ENCODE measurements at places on chromosomes 16 and 17. TPM values are rescaled to one million over a fixed set of nuclear protein-coding genes. Genes with fewer than 3 reads are reported as not detected.
A peak's percentile ranks its signal among the peaks of the same experiment; 100 is the strongest.

- peak overlapping the region; percentile 50 for H3K27ac ChIP-seq
- no peak overlapping the region for H3K4me3 ChIP-seq
- DNase-seq, result peak; percentile 84
- no peaks in the 10 kb centered on the region for H3K36me3 ChIP-seq
These were observed 43.2 kb upstream of the PABPN1L start for GRCh38 chr16:88909431-88910210.

DNA sequence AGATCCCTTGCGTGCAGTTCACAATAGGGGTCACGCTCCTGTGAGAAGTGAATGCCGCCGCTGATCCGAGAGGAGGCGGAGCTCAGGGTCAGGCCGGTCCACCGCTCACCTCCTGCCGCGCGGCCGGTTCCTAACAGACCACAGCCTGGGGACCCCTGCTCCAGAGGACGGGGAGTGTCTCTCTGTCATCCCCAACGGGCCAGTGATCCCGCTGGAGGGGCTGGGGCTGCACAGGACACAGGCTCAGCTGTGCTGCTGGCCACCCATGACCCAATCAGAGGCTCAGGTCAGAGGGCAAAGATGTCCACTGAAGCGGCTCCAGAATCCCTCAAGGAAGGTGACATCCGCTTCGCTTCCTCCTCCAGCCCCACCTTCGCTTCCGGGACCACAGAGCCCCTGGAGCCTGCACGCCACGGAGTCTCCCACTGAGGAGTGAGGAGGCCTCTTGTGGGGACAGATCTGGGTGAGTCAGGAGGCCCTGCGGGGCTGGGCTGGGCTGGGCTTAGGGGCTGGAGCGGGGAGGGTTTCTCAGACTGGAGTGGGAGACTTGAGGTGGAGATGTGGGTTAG lies 115.4 kb downstream of the METRNL start:
- H3K36me3 ChIP-seq, result no peaks in the 10 kb centered on the region
- H3K27me3 ChIP-seq, result no peaks in the 10 kb centered on the region
- no peaks in the 10 kb centered on the region for H3K4me1 ChIP-seq
- no peak overlapping the region for H3K27ac ChIP-seq
- DNase-seq, result no peak

GRCh38 chr16:71201054-71201453 lies 29.5 kb downstream of the HYDIN start:
- no peak overlapping the region for H3K4me3 ChIP-seq
- no peak for DNase-seq
- H3K36me3 ChIP-seq, result no peaks in the 10 kb centered on the region
- H3K4me1 ChIP-seq, result peaks cover 4% of the 10 kb centered on the region

GRCh38 chr17:39674702-39675389 lies 6.6 kb downstream of the PNMT start:
- H3K27ac ChIP-seq, result peak overlapping the region; percentile 68
- H3K4me3 ChIP-seq, result no peak overlapping the region
- H3K4me1 ChIP-seq, result no peaks in the 10 kb centered on the region
- DNase-seq, result peak; percentile 68
- no peaks in the 10 kb centered on the region for H3K36me3 ChIP-seq
- H3K27me3 ChIP-seq, result no peaks in the 10 kb centered on the region

DNA sequence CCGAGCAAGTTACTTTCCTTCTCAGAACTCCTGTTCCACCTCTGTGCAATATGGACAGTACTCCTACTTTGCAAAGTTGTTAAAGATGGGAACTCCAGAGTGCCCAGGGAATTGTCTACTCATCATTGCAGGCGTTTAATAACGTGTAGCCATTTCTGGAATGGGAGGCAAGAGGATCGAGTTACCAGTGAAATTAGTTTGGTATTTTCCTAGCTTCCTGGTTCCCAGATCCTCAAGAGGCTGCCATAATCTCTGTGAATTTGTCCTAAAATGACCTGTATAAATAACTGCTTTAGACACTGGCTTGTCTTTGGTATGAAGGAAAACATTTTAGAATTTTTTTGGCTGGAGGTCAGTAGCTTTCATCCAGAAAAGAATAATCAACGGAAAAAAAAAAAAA lies 27.7 kb downstream of the WWOX start:
- no peak overlapping the region for H3K4me3 ChIP-seq
- no peak for DNase-seq

- H3K4me1 ChIP-seq, result peaks cover 20% of the 10 kb centered on the region
- H3K4me3 ChIP-seq, result no peak overlapping the region
- peak overlapping the region; percentile 93 for H3K27ac ChIP-seq
- DNase-seq, result peak; percentile 65
These were observed 2.0 kb downstream of the GPT2 start for GRCh38 chr16:46885960-46886763.

DNA sequence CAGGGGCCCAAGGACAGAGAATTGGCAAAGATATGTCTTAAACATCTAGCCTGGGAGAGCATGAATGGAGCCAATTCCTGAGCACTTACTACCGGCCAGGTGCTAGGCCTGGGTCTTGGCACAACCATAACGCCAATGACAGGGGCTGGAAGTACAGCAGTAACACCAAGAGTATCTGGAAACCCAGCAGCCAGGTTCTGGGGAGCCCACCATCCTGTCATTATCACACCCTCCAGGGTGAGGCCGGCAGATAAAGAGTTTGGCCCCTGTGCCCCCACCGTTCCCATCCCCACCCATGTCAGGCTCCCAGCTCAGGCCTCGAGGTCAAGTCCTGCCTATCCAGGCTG lies 508 bp upstream of the TMC8 start:
- no peak overlapping the region for H3K27ac ChIP-seq
- no peak for DNase-seq
- no peaks in the 10 kb centered on the region for H3K27me3 ChIP-seq
- H3K36me3 ChIP-seq, result no peaks in the 10 kb centered on the region
- H3K4me1 ChIP-seq, result peaks cover 8% of the 10 kb centered on the region

DNA sequence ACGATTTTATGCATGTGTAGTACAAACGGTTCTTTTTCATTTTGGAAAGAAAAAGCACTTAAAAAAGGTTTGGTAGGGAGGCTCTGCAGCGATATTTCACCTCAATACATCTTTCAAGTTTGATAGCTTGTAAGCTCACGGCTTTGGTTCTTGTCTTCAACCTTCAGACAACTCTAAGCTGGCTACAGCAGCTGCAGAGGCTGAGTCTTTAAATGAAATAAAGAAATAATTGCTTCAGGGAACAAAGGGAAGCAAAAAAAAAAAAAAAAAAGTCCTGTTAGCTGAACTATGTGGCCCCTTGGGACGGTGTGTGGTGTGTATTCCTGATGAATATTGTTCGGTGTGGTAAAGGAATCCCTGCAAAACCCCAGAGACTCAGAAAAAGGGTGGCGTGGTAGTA lies 265.1 kb downstream of the NTN1 start:
- H3K4me3 ChIP-seq, result no peak overlapping the region
- H3K27ac ChIP-seq, result no peak overlapping the region
- H3K36me3 ChIP-seq, result no peaks in the 10 kb centered on the region
- no peaks in the 10 kb centered on the region for H3K4me1 ChIP-seq
- H3K27me3 ChIP-seq, result no peaks in the 10 kb centered on the region

GRCh38 chr17:81171941-81172340 lies 5.9 kb upstream of the AATK start:
- H3K27me3 ChIP-seq, result no peaks in the 10 kb centered on the region
- no peaks in the 10 kb centered on the region for H3K4me1 ChIP-seq
- H3K27ac ChIP-seq, result no peak overlapping the region
- H3K4me3 ChIP-seq, result no peak overlapping the region
- no peaks in the 10 kb centered on the region for H3K36me3 ChIP-seq
- no peak for DNase-seq

GRCh38 chr16:23134274-23134673 lies 15.0 kb downstream of the USP31 start:
- no peaks in the 10 kb centered on the region for H3K4me1 ChIP-seq
- no peak overlapping the region for H3K4me3 ChIP-seq
- H3K36me3 ChIP-seq, result no peaks in the 10 kb centered on the region

DNA sequence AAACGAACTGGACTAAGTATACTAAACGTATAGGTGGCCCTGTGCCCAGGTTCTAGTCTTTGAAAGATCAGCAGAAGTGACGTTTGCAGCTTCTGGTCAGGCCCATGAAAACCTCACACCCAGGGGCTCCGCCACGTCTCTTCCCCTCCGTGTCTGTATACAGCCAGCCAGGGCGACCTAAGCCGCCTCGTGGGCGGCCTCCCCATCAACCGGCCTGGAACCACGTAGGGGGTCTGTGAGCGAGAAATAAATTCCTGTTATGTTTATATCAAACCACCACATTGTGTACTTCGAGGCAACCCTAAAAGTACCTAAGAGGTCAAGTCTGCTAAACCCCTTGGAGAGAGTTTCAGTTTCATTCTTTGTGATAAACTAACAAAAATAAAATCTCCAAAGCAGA lies 6.8 kb downstream of the TK1 start:
- no peak overlapping the region for H3K27ac ChIP-seq
- no peak for DNase-seq
- no peak overlapping the region for H3K4me3 ChIP-seq
- no peaks in the 10 kb centered on the region for H3K36me3 ChIP-seq

- H3K27ac ChIP-seq, result no peak overlapping the region
- H3K27me3 ChIP-seq, result no peaks in the 10 kb centered on the region
- H3K36me3 ChIP-seq, result peaks cover 9% of the 10 kb centered on the region
- H3K4me1 ChIP-seq, result no peaks in the 10 kb centered on the region
- no peak for DNase-seq
- H3K4me3 ChIP-seq, result no peak overlapping the region
These were observed 42.6 kb upstream of the CHMP6 start for GRCh38 chr17:80948976-80949450.

GRCh38 chr17:49266233-49266632 lies 35.6 kb upstream of the PHOSPHO1 start:
- no peaks in the 10 kb centered on the region for H3K4me1 ChIP-seq
- no peaks in the 10 kb centered on the region for H3K27me3 ChIP-seq
- H3K36me3 ChIP-seq, result no peaks in the 10 kb centered on the region

DNA sequence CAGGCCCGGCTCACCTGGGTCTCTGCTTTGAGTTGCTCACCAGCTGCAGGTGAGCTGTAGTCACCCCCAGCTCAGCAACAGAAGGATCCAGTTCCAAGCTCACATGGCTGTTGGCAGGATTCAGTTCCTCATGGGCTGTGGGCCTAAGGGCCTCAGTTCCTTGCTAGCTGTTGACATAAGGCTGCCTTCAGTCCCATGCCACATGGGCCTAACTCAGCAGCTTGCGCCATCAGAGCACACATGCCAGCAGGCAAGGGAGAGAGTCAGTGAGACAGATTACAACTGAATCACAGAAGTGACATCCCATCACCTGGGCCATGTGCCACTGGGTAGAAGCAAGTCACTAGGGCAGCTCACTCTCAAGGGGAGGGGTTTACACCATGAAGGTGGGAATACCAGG lies 24.7 kb downstream of the PSMD7 start:
- H3K36me3 ChIP-seq, result no peaks in the 10 kb centered on the region
- H3K27ac ChIP-seq, result peak overlapping the region; percentile 33
- no peak overlapping the region for H3K4me3 ChIP-seq
- peaks cover 11% of the 10 kb centered on the region for H3K4me1 ChIP-seq
- H3K27me3 ChIP-seq, result no peaks in the 10 kb centered on the region
- no peak for DNase-seq

DNA sequence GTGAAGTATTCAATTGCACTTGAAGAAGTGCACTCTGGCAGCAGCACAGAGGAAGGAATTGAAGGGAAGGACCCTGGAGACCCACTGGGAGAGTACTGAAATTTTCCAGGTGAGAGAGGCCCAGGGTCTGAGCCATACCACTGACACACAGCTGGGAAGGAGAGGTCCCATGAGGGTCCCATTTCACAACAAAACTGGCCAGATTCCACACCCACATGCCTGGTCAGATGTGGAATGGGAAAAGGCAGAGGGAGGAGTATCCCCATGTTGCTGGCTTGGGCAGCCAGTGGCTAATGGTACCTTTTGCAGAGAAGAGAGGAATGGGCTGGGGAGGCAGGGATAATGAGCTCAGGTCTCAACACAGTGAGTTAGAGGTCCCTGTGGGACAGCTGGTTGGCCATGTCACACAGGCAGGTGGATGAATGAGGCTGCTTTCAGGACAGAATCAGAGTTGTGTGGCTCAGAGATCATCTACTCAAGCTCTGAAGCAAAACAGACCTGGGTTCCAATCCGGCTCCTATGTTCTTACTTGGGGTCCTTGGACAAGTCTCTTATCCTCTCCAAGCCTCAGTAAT lies 26.2 kb upstream of the NGFR start:
- no peak overlapping the region for H3K27ac ChIP-seq
- H3K4me1 ChIP-seq, result no peaks in the 10 kb centered on the region
- no peaks in the 10 kb centered on the region for H3K36me3 ChIP-seq

- H3K4me3 ChIP-seq, result no peak overlapping the region
- no peak overlapping the region for H3K27ac ChIP-seq
- no peaks in the 10 kb centered on the region for H3K27me3 ChIP-seq
- no peaks in the 10 kb centered on the region for H3K36me3 ChIP-seq
- no peak for DNase-seq
These were observed 372.7 kb downstream of the SLC39A11 start for GRCh38 chr17:72719578-72720493.

- no peaks in the 10 kb centered on the region for H3K36me3 ChIP-seq
- DNase-seq, result no peak
- H3K27me3 ChIP-seq, result peaks cover 16% of the 10 kb centered on the region
- peak overlapping the region; percentile 32 for H3K4me3 ChIP-seq
- H3K27ac ChIP-seq, result no peak overlapping the region
These were observed 3.6 kb upstream of the HS3ST3B1 start for GRCh38 chr17:14297161-14297851.

- no peak overlapping the region for H3K27ac ChIP-seq
- no peaks in the 10 kb centered on the region for H3K27me3 ChIP-seq
- DNase-seq, result no peak
- H3K36me3 ChIP-seq, result no peaks in the 10 kb centered on the region
- no peaks in the 10 kb centered on the region for H3K4me1 ChIP-seq
- H3K4me3 ChIP-seq, result no peak overlapping the region
These were observed 13.1 kb downstream of the FMNL1 start for GRCh38 chr17:45234641-45235415.

GRCh38 chr17:59427425-59427921 lies 96.0 kb downstream of the YPEL2 start:
- no peaks in the 10 kb centered on the region for H3K36me3 ChIP-seq
- peaks cover 50% of the 10 kb centered on the region for H3K4me1 ChIP-seq
- H3K27me3 ChIP-seq, result no peaks in the 10 kb centered on the region
- H3K27ac ChIP-seq, result no peak overlapping the region
- no peak for DNase-seq

- H3K27ac ChIP-seq, result no peak overlapping the region
- H3K4me3 ChIP-seq, result no peak overlapping the region
- H3K4me1 ChIP-seq, result no peaks in the 10 kb centered on the region
These were observed 5.2 kb upstream of the HOXB5 start for GRCh38 chr17:48598736-48599135.

CMTM2 gene
- polyA plus RNA-seq, result 0.21 TPM

LDHD gene
- polyA plus RNA-seq, result 20.3 TPM

TAX1BP3 gene
- polyA plus RNA-seq, result 58.4 TPM

NLRC5 gene
- polyA plus RNA-seq, result 20.1 TPM

ATP2C2 gene
- polyA plus RNA-seq, result 1.7 TPM

MRM1 gene
- polyA plus RNA-seq, result 7.5 TPM

EVI2B gene
- polyA plus RNA-seq, result 1.1 TPM

ACAP1 gene
- 2.9 TPM for polyA plus RNA-seq

ANKRD13B gene
- 5.0 TPM for polyA plus RNA-seq

CDH13 gene
- 0.12 TPM for polyA plus RNA-seq

EPN3 gene
- 25.4 TPM for polyA plus RNA-seq

KRT32 gene
- not detected for polyA plus RNA-seq

GRB7 gene
- 50.4 TPM for polyA plus RNA-seq
